Activated CD4-positive, alpha-beta T cell treated with anti-CD3 and anti-CD28 coated beads, Interleukin-2, Interleukin-6, amounts not matched to agents 100 ng/mL and 50 ng/mL, durations not matched to agents 16 hours and 8 hours (primary cell): ENCODE measurements at places on chromosomes 7 and 10.
A peak's percentile ranks its signal among the peaks of the same experiment; 100 is the strongest.

- no peak for DNase-seq
These were observed 47.7 kb downstream of the EGFR start for GRCh38 chr7:55066524-55066923.

DNA sequence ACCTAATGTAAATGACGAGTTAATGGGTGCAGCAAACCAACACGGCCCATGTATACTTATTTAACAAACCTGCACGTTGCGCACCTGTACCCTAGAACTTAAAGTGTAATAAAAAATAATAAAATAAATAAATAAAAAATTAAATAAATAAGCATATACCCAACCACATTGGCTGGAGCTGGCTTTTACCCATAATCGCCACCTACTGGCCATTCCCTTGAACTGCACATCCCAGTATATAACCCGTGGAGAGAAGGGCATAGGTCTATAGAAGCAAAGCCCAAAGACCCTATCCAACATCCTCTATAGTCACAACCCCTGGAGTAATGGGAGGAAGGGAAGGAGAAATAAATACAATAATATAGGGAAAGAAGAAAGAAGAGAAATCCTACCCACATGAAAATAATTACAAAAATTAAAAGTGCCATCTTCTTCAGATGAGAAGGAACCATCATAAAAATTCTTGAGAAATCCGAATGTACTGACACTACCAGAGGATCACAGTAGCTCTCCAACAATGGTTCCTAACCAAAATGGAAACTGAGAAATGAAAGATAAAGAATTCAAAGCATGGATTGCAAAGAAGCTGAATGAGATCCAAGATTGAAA is 65.6 kb downstream of the TWIST1 start:
- DNase-seq: peak; percentile 51

DNA sequence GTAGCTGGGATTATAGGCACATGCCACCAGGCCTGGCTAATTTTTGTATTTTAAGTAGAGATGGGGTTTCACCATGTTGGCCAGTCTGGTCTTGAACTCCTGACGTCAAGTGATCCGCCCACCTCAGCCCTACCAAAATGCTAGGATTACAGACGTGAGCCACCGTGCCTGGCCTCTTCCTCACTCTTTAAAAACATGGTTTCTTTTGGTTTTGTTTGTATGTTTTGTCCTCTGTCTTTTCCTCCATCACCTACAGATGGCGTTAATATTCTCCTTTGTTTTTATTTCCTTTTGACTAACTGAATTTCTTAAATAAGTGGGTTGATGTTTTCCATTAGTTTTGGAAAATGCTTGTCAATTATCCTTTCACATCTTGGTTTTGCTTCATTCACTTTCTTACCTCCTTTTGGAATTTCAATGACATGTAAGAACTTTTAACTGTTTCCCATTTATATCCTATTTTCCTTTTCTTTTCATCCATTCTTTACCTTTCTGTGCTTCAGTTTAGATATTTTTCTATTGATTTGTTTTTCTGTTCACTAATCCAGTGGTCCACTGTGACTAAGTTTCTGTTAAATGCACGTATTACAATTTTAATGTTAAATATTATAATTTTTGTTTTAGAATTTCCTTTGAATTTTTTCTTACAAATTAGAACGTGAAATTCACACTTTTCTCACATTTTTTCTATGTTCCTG is 104.1 kb downstream of the ZNF467 start:
- peak; percentile 18 for DNase-seq

GRCh38 chr7:55086413-55087201 is 67.8 kb downstream of the EGFR start:
- DNase-seq: peak; percentile 24

GRCh38 chr7:46034056-46034768 is 113.1 kb upstream of the IGFBP3 start:
- no peak for DNase-seq

- no peak for DNase-seq
These were observed 128.3 kb downstream of the CUBN start for GRCh38 chr10:17001297-17001744.

DNA sequence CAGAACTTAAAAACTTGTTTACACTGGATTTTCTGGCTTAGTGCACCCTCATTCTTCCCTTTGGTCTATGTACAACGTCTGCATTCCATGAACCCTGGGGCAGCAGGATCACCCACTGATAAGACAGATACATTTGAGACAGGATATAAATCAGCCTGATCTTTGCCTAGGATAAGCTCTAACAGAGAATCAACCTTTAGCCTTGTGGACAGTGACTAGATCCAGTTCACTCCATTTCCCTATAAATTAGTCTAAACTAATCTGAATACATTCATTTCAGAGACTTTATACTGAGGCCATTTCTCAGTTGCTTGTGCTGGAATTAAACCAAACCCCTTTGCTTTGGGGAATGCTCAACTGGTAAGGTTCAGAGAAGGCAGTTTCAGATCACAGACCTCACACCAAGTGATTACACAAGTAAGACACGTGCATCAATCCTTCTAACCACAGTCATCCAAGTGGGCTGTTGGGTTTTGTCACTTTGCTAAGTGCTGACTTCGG is 639.8 kb upstream of the FZD8 start:
- no peak for DNase-seq

GRCh38 chr7:139566075-139566474 is 42.6 kb downstream of the CLEC2L start:
- no peak for DNase-seq

DNA sequence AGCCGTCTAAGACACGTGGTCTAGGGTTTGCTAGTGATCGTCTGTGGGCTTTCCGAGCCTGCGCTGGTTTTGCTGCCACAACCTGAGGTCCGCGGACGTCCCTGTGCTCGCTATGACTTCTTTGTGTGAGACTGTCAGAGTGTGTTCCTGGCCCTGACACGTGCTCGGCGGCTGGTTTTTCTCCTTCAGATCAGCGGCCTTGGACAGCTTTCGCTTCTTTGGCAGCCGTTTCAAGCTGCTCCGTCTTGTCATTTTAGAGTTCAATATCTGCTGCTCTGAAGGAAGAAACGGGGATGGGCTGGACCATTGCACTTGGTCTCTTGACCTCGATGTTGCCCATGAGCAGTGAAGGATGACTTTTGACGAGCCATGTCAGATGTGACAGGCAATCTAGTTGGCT is 147.3 kb downstream of the MGMT start:
- no peak for DNase-seq

DNA sequence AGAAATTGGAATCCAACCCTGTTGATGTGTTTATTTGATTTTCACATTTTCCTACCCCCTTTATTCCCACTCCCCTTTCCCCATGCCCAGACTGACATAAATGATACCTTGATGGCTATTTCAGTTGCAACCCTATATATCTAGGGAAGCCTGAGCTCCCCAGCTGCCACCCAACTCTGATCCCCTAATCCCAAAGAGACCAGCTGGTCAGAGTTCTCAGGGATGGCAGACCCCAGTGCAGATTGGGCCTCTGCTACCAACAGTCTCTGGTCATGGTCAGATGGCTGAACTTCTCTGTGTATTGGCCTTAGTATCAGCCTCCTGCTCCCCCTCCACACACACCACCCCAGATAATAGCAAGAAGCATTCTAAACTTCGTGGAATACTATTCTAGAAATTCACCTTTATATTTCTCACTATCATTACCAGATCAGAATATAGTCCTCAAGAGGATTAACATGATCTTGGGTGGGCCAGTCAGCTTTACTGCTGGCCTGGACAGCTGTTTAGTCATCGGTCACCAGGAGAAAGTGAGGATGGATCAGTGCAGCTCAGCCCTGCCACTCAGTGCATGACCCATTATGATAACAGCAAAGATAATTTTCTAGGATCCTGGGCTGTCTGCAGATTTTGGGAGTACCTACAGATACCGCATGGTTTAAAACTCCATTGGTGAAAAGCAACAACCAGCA is 24.5 kb upstream of the BTRC start:
- DNase-seq: no peak

DNA sequence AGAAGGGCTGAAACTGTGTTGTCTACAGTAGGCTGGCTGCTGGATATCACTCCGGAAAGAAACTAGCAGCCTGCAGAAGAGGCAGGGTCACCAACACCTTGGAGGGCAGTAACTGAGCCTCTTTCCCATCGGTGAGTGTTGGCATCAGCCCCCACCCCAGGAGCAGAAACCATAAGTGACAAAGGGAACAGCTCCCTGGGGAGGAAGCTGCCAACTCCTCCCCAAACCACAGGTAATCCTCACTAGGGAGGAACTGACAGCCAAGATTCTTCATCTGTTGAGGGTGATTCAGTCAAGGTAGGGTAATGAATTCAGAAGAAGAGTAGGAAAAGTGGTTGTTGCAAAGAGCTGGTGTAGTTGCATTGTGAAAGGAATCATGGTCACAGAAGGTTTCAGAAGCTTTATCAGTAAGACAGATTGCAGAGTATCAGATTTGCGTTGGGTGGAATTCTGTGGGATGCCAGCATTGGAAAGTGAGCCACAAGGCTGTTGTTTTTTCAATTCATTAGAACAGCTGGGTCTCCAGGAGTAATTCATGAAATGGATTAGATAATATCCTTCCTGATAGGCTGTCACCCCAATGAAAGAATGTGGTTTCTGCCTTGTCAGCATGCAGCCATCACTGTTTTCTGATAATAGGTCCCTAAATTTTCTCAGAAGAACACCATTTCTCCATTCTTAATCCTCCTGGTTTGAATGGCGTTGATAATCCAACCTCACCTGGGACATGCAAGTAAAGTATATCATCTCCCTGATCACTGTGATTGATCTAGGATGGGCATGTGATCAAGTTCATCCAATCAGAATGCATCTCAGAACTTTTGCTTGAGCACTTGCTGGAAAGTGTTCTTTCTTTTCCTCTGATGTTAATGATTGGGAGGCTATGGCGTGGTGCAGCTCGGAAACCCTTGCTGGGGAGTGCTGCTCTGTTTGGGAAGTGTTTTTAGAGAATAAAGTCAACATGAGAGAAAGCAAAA is 75.0 kb upstream of the CTBP2 start:
- no peak for DNase-seq

GRCh38 chr10:85224366-85224940 is 896.1 kb downstream of the CCSER2 start:
- DNase-seq: no peak

DNA sequence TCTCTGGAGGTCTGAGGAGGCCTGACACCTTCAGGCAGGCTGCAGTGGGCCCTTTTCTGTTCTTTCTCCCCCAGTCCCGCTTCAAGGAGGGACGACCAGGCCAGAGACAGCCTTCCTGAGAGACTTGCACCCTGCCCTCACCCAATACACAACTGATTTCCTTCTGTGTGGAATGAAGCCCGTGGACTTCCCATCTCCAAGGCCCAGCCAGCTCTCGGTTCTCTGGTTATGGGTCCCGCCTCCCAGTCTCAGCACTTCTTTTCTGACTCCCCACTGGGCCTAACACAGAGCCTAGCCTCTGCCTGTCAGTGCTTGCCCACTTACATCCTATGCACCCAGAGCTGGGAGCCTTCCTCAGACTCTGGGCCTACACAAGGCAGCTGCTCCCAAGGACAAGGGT is 24.1 kb upstream of the ADCYAP1R1 start:
- no peak for DNase-seq

- no peak for DNase-seq
These were observed 54.7 kb downstream of the STEAP1B start for GRCh38 chr7:22445140-22445743.

DNA sequence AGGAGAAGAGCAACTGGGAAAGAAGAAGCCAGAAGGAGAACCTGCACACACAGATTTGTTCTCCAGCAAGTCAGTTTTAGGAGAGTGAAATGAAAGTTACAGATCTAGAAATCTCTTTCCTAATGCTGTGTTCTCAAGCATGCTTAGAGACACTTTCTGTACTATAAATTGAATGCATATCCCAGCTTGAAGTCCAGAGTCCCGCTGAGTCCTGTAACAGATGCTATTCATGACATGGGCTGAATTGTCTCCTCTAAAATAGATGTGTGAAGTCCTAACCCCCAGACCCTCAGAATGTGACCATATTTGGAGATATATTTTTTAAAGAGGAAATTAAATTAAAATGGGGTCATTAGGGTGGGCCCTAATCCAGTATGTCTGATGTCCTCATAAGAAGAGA is 46.9 kb upstream of the GJD4 start:
- no peak for DNase-seq

DNA sequence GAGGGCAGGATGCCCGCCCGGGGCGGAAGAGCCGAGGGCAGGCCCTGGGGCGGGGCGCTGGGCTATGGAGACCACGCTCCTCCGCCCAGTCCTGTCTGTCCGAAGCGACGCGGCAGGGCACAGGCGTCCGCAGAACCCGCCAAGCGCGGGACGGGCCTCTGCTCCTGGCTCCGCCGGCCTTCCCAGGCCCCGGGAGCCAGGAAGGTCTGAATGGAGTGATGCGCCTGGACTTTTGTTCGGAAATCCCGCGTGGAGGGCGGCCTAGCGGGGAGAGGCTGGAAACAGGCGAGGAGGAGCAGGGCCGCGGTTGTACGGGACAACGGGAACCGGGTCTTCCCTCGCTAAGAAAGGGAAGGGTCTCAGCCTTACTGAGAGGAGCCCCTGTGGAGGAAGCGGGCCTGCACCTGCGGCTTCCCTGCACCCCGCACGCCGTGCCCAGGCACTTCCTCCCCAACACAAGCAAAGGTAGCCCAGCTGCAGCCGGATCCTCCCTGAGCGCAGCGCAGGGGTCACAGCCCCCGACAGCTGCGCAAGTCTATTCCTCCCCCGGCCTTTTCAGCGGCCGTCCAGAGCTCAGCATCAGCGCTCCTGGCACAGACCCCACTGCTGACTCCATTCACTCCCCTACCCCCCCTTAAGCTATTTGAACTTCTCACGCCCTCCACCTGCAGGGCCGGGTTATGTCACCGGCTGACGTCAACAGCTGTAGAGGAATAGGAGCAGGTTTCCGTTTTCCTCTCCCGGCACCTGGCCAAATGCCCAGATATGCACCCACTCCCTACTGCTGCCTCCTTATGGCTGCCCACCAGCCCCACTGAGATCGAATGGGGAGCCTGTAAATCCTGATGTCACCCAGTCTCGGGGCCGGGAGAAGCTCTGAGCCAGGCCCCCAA is 143.2 kb upstream of the RET start:
- no peak for DNase-seq

DNA sequence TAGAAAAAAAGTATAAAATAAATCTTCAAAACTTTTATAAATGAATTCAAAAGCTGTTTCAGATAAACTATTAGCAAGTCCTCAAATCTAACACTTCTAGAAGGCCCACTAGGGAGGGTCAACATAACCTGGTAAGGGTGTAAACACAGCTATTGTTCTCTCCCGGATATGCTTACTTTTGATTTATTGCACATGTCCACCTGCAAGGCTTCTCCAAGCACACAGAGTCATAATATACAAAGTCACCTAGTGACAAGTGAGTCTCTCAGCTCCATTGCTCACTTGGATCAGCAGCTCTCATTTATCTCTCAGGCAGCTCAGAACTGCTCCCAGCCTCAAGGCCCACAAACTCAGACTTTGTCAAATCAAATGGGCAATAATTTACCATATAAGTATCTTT is 44.0 kb upstream of the COL1A2 start:
- no peak for DNase-seq

- no peak for DNase-seq
These were observed 67.9 kb upstream of the ITGB1 start for GRCh38 chr10:33025910-33026309.

DNA sequence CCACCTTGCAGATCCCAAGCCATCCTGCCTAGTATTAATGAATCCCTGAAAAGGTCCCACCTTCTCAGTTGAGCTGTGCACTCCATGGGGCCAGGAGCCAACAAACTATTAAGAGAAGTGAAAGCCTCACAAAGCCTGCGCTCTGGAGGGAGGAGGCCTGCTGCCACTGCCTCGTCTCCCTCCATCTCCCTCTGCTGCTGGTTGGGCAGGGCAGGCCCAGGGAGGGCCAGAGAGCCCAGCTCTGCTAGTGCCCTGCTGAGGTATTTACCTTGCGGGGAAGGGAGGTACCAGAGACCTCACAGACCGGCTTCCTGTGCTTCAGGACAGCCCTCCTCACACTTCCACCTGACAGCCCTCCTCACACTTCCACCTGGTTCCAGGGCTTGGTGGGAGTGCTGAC is 171.5 kb downstream of the SH3PXD2A start:
- DNase-seq: no peak
